ENCODE measurements at places on chromosomes 1 and 21. TPM values are rescaled to one million over a fixed set of nuclear protein-coding genes. Genes with fewer than 3 reads are reported as not detected.

Gene SPRR1A
- total RNA-seq: not detected

Gene SPSB1
- total RNA-seq: 15.0 TPM

Gene NECTIN4
- total RNA-seq: not detected

DNA sequence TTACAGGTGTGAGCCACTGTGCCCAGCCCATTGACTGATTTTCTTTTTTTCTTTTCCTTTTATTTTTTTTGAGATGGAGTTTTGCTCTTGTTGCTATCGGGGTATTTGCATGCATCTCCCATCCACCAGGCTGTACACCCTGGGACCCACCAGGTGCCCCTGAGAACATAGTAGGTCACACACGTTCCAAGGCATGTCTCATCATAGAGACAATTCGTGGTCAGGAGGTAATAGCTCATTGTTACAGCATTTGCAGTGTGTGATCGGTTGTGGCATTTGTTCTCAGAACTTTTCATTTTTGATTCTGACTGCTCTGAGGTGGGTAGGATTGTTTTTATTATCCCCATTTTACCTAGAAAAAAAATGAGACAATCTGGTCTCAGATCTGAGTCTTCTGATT lies 29.6 kb downstream of the BCL9 start:
- DNase-seq: no peak

DNA sequence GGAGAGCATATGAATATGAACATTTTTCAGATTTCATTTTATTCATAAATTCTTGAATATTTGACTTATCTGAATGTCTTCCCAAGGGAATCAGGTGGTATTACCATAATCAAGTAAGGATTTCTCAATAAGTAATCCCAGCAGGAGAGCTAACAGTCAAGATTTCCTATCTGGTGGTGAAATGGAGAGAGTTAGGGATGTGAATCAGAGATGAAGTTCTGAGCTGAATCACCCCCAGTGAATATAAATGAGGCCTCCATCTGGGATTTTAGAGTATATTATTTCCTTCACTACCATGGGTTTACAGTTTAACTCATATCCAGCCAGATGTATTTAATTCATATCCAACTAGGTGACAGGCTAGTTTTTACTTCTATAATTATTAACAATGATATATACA lies 61.5 kb upstream of the RGS2 start:
- peak; percentile 25 for DNase-seq

- no peak for DNase-seq
Observed at GRCh38 chr1:6587261-6588005, 7.6 kb downstream of the ZBTB48 start.

DNA sequence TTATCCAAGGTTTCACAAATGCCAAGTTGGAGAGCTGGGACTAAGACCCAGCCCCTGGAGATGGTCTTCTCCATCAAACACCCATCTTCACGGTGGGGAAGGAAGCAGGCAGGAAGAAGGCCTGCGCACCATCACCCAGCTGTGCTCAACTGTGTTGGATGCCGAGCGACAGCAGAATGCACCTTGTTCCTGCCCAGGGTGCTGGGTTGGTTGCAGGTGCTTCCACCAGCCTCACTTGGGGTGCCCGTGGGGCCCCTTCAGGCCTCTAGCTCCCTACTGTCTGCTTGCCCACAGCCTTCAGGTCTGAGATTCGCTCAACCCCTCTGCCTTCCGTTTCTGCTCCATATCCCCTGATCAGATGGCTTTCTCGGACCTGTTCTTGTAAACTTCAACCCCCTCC lies 42.5 kb downstream of the OLFML2B start:
- DNase-seq: no peak

GRCh38 chr1:59433440-59433813 lies 136.5 kb downstream of the FGGY start:
- peak; percentile 66 for DNase-seq

DNA sequence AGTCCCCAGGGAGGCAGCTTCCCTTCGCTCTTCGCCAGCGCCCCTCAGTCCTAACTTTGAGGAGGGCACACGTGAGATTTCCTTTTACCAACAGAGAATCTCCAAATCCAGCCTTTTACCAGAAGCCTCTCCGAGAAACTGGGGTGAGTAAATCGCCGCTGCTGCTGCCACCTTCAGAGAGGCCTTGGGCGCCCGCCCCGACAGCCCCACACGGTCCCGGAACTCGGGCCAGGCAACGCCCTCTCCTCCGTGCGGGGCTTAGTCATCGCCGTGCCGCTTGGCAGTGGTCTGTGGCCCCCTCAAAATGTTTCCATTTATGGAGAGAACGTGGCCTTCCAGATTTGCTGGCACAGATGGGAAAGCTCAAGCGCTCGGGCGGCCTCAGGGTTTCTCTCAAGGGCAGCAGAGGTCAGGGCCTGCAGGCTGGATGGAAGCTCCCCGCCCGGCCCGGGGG lies 41.4 kb upstream of the COL6A2 start:
- DNase-seq: peak; percentile 98

Gene IQGAP3
- 43.6 TPM for total RNA-seq

GRCh38 chr1:35851132-35851869 lies 31.7 kb upstream of the AGO1 start:
- no peak for DNase-seq

GRCh38 chr1:4047666-4048065 lies 147.6 kb upstream of the C1orf174 start:
- no peak for DNase-seq

DNA sequence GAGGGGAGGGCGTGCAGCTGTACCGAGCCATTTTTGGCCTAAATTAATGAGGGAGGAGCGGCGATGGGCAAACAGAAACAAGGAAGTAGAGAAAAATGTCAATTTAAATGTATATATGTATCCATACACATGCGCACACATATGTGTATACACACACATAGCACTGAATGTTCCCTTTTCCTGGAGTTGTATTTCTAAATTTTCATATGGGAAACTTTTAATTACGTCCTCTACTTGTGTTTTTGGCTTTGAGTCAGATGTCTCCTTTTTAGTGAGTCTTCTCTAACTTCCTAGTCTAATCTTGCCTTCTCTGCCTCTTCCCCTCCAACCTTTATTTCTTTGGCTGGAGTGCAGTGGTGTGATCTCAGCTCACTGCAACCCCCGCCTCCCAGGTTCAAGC lies 15.4 kb upstream of the CYYR1 start:
- DNase-seq: no peak

Gene CFHR4
- not detected for total RNA-seq

DNA sequence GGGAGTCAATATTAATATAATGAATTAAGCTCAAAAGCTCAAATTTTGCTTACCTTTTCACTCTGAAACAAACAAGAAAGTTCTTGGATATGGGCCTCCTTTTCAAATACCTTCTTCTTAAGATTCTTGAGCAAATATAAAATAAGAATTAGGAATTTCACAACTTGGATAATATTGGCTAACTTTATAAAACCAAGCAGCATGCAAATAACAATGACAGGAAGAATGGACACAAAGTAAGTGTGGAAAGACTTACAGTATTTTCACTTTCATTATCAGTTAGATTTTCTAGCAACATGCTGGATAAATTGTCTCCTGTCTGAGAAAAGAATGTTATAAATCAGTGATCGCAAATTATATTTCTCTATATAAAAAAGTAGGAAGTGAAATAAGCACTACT lies 13.2 kb downstream of the ODF2L start:
- no peak for DNase-seq

- DNase-seq: peak; percentile 34
Observed at GRCh38 chr1:66981679-66982078, 56.9 kb downstream of the MIER1 start.

- peak; percentile 76 for DNase-seq
Observed at GRCh38 chr1:162878000-162878596, 17.1 kb upstream of the CCDC190 start.

GRCh38 chr1:155873860-155874259 lies 14.5 kb downstream of the SYT11 start:
- peak; percentile 79 for DNase-seq

DNA sequence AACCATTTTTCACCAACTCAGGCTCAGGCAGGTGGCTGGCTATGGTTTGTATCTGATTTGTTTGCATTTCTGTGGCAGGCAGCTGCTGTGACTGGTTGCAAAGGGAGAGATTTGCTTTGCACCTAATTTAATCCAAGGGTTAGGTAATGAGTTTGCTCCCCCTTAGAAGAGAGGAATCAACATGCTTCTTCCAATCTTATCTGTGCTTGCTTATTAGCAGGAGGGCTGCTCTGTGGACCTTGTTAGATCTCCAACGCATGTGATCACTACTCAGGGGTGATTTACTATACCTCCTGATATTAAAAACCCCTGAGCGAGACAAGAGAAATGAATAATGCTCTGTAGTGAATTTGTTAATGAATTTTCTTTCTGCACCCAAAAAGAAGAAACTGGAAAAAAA lies 20.5 kb downstream of the OLFML3 start:
- DNase-seq: no peak

Gene MCOLN3
- 2.1 TPM for total RNA-seq

DNA sequence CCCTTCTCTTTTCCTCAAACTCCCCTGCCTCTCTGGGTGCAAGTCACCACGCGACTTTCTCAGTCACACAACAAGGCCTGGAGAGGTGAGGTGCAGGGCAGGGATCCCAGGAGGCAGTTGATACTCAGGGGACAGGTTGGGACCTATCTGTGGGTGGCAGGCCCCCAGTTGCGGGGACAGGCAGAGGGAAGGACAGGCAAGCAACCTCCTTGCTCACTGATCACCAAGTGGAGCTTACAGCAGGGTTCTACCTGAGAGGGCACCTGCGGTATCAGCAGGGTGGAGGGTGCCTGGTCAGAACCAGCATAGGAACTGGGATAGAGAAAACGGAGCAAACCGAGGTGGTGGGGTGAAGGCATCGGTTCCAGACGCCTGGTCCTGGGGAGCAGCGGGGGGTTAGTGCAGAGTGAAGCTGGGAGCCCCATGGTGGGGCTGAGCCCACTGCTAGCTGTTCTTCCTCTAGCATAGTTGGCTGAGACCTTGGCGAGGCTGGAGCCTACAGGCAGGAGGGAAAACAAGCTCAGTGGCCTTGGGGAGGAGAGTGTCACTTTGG lies 24.4 kb upstream of the TENT5C start:
- no peak for DNase-seq

GRCh38 chr1:13753636-13754402 lies 53.8 kb downstream of the PRDM2 start:
- no peak for DNase-seq

DNA sequence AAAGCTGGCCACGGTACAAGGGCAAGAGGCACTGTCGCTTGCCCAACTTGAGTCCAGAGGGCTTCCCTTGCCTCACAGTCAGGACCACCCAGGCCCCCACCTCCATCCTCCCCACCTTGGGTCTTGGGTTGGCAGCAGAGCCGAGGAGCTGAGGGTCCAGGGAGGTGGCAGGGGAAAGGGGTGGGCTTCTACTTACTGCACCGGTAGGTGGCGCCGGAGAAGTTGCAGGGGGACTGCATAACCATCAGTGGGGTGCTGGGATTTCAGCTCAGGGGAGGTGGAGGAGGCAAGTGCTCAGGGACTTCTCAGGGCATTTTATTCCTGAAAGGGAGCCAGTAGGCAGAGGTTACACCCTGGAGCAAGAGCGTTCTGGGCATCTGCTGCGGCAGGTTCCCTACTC lies 44.0 kb downstream of the TRIM62 start:
- peak; percentile 57 for DNase-seq

GRCh38 chr1:232111611-232112010 lies 485.0 kb downstream of the DISC1 start:
- DNase-seq: no peak

DNA sequence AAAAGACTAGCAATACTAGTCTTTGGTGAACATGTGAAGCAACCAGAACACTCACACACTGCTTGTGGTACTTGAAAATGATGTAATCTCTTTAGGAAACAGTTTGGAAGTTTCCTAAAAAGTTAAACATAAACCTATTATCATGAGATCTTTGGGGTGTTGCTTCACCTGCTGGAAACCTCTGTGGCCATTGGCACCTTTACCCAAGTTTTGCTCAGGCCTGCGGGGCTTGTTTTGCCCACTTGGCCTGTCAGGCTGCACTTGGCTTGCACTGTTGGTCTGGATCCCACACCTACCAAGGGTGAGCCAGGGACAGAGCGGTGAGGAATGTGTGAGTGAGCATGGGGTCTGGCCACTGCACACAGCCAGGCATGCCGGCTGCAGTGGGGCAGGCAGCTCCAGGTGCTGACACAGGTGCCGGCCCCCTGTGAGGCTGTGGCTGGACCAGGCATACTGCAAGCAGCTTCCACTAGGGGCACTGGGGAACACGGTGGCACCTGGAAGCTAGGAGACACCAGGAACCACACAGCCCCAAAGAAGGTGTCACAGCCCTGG lies 14.4 kb upstream of the FNBP1L start:
- no peak for DNase-seq

Gene CRNN
- total RNA-seq: not detected

Gene KCNJ6
- total RNA-seq: not detected

Measured in Daoy (cell line).